ENCODE measurements at places on chromosomes 12 and 14.
A peak's percentile ranks its signal among the peaks of the same experiment; 100 is the strongest.

DNA sequence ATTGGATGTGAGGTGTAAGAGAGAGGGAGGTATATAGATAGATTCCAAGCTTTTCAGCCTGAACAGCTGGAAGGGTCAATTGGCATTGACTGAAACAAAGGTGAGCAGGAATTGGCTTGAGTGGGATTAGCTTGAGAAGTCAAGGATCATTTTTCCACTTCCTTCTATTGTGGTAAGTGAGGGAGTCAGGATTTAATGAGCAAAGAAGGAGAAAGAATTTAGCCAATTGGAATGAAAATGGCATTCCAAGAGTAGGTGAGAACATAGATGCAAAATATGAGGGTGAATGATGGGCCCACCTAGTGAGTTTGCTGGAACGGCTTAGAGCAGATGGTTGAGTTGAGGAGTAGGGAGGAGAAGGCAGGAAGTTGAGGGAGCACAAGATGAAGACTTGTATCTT lies 56.5 kb upstream of the ETV6 start:
- DNase-seq = no peak

GRCh38 chr12:77745624-77746023 lies 85.1 kb upstream of the NAV3 start:
- no peak for DNase-seq

- DNase-seq = peak; percentile 7
These were observed at the start of gene KCNJ8 for GRCh38 chr12:21774358-21775132. KCNJ8 (minus strand) TSS chr12:21774706; CDS start chr12:21773616, 1,090 bp downstream.

DNA sequence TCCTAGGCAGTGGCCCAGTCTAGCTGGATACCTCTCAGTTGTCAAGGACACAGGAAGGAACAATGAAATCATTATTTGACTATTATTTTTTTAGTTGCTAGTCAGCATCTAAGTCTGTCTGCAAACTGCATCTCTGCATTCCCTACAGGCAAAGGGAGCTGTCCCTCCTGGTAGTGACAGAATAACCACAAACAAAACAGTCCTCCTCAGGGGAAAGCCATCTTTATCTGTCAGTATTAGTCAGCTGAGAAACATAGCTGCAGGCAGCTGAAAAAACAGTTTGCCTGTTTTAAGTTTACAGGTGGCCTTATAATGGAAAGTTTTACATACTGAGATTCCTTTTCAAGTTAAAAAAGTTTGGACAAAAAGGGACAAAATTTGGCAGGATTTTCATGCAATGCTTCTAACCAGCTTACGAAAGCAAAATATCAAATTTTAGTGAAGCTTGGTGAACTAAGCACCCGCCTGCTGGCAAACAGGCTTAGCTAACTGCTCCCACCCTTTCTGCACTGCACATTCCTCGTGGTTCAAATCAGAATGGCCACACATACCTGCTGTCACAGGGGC lies 29.5 kb downstream of the SLC25A21 start:
- no peak for DNase-seq

- DNase-seq = peak; percentile 74
These were observed 101.9 kb upstream of the SFSWAP start for GRCh38 chr12:131608740-131609690.

DNA sequence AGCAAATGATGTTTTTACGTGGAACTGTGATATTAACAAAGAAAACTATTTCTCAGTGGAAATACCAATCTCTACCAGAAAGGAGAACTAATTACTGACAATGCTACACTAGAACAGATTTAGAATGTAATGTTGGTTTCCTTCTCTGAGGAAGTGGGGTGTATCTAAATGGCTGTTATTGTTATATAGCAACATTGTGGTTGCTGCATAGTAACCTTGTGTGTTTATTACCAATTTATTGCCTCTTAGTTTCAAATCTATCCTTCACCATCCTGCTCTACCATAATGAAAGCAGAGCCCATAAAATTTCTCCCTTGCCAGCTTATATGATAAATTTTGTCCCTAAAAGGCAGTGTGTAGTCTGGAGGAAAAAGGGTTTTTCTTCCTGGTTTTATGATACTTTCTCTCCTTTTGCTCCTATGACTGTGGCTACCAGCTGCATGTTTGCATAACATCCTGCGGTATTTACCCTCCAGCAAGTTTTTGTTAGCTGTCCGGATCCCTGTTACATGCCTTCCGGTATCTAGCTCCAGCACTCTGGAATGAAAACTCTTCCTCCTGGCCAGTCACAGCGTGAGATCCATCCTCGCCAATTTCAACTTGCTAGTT lies 5.7 kb upstream of the KLRK1 start:
- DNase-seq = no peak
